ENCODE measurements at places on chromosomes 7 and 10.

DNA sequence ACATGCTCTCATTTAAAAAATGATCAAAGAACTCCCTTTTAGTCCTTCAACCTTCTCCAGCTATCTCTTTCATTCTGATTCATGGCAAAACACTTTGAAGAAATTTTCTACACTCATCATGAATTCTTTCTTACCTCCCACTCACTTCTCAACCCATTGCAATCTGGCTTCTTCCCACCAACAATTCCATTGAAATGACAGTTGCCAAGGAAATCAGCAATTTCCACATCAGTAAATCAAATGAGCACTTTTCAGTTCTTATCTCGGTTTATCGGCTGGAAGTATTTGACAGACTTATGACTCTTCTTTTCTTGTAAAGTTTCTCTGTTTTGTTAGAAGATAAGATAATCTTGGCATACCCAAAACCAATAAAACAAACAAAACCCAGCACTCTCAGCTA lies 99.1 kb upstream of the CACNA2D1 start:
- DNase-seq, result no peak

DNA sequence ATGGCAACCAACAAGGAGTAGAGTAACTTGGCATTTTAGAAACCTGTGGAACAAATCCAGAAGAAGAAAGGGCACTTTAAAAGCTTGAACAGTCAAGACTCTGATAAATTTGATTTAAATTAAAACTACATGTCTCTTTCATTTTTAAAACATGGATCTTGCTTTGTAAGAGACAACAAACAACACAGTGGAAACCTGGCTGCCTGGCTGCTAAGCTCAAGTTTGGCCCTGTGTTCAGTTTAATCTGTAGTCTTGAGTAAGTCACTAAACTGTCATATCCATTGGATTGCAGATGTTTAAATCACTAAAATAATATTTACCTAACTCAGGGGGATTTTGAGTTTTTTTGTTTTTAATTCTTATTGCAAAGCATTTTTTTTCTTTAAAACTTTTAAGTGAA lies 374.9 kb upstream of the SEMA3D start:
- DNase-seq, result no peak

DNA sequence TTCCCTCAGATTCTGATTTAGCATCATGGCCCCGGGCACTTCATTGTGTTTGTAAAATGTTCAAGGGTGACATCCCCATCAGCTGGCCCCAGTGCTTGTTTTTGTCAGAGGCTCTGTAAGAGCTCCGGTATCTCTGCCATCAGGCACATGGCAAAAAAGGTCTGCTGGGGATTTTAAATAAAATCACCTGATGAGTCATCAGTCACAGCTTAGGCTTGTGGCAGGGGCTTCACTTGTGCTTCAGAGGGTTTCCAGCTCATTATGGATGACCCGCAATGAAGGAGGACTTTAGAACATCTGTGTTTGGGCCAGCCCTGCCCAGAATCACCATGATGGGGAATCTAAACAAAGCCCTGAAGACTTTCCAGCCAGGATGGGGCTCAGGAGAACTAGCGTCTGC lies 259.9 kb downstream of the ZEB1 start:
- no peak for DNase-seq

DNA sequence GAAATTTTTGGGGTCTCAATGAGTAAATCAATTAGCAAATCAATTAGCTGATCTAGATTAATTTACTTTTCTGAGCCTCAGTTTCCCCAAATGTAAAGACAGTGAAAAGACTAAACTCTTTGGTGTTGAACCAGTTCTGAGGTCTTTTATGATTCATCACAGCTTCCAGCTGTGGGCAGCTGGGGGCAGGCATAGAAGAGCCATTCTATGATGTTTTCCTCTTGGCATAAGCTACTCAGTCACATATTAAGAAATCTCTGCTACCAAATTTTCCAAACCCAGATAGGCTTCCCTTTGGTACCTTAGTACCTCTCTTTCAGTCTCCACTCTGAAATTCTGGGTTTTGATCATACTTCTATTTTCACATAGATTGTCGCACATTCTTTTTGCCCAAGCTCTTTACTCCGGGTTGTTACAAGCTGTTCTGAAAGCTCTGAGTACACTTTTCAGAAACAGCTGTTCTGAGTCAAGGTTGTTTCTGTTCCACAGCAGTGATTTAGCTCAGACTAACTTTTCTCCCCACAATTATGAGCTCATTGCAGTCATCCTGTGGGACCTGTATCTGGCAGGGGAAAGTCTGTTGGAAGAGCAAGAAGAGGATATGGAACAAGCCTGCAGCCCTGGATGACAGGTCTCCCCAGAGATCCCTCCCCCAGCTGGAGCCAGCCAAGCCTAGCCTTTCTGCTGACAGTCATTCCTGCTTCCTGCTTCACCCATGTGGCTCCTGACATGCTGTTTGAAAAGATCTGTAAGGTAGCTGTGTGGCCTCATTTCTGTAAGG lies 599.6 kb upstream of the GHITM start:
- DNase-seq, result no peak

- no peak for DNase-seq
These were observed 230.9 kb downstream of the ZEB1 start for GRCh38 chr10:31549896-31550295.

GRCh38 chr7:29145553-29146056 lies 732 bp downstream of the CPVL start:
- DNase-seq, result no peak

- DNase-seq, result no peak
These were observed 75.7 kb upstream of the PDZD8 start for GRCh38 chr10:117450940-117451339.

Data from stimulated activated CD4-positive, alpha-beta T cell treated with anti-CD3 and anti-CD28 coated beads, Interleukin-1b, Interleukin-23, amount 100 ng/mL, for 1 hour (primary cell).